Fibroblast of skin of right biceps (primary cell): ENCODE measurements at places on chromosomes 11 and 22.

DNA sequence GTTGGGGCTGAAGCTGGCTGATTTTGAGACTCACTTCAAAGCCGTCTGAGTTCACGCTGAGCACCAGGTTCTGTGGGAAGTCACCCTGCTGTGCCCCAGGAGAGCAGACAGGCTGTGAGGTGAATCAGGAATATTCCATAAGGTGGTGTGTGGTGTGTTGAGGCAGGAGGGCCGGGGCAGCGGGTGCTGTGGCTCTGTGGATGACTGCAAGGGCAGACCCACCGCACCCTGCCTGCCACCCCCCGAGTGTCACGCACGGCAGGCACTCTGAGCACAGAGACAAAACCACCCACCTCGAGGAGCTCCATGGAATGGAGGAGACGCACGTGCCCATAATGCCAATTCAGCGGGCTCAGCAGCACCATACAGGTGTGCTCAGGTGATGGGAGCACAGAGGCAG, 147.8 kb downstream of the PKNOX2 start:
- no peak for DNase-seq

GRCh38 chr11:36619502-36619901, 21.5 kb upstream of the RAG2 start:
- DNase-seq = peak; percentile 2

DNA sequence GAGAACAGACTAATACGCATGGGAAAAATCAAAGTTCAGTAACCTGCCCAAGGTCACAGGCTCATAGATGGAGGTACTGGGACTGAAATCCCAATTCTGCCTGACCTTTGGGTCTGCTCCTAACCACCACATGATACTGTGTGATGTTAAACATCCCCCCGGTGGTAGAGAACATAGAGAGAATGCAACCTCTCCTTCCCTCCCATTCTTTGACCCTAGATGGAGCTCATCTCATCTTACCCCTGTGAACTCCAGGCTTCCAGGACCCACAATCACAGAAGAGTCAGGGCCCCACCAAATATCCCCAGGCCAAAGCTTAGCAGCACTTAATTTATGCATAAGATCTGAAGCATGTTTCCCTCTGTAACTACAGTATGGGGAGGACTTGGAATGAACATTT, 198.5 kb downstream of the MYO18B start:
- no peak for DNase-seq

DNA sequence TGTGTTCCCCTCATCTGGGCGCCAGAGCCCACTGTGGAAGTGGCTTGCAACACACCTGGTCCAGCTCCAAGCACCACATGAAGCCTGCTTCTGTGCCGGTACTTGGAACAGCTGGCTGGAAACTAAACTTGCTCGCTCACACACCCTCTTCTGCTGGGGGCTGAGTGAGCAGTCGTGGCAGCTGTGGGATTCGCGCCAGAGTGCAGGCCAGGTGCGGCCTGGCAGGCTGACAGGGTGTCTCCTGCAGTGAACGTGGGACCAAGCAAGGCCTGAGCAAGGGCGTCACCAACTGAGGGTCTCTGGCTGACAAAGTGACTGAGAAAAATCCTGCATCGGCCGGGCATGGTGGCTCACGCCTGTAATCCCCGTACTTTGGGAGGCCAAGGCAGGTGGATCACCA, 15.2 kb downstream of the SMC1B start:
- DNase-seq = no peak

GRCh38 chr11:118921929-118922744, 3.6 kb downstream of the BCL9L start:
- DNase-seq = peak; percentile 76

DNA sequence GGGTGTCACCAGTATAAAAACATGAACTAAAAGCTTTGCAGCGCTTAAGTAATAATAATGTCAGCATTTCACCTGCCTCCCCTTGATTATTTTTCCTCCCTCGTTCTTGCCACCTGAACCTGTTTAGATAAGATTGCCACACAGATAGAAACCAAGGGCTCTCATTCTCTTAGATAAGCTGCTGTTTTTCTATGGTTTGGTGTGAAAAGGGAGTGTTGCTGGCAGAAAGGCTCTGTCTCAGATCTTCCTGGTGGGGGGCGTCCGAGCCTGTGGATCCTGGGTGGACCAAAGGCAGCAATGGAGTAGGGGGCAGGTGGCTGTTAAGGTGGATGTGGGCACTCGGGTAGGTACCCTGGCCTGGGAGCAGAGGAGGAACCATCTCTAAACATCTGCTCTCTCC, 147.5 kb downstream of the ST3GAL4 start:
- DNase-seq = no peak

- DNase-seq = no peak
Observed at GRCh38 chr11:57615308-57615707, 17.8 kb downstream of the SERPING1 start.

DNA sequence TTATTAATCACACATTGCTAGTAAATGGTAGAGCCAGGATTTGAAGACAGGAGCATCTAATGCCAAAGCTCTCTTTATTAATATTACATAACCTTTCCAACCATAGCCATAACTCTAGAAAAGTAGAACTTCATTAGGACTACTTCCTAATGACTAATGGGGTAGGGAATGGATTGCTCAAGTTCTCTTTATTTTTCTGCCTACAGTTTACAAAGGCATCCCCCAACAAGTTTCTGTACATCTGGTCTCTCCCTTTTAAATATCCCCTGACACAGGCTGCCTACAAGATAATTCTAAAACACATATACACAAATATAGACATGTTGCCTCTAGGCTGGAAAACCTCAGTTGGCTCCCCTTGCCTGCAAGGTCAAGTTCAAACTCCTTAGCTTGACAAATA, 534.9 kb downstream of the SOX6 start:
- DNase-seq = no peak

DNA sequence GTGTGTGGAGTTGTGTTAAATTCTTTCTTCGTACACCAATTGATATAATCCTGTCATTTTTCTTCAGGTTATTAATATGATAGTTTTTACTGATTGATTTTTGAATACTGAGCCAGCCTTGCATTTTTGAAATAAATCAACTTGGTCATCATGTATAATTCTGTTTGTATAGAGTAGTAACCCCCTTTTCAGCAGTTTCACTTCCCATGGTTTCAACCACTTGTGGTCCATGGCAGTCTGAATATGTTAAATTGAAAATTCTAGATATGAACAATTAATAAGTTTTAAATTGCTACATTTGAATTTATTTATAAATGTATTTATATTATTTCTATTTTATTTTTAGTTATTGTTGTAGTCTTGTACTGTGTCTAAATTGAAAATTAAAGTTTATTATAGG, 32.6 kb downstream of the MS4A6A start:
- no peak for DNase-seq

DNA sequence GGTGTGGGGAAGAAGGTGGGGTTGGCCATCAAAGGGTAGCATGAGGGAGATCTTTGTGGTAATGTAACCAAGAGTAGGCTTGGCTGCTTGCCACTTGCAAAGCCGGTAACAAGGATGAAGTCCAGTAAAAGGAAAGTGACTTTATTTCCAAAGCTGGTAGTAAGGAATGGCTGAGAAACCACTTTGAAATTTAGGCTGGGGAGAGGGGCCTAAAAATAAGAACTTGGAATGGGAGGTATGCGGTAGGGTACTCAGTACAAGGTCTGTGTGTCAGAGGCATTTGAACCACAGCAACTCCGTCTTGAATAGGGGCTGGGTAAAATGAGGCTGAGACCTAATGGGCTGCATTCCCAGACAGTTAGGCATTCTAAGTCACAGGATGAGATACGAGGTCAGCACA, 216.0 kb upstream of the ISX start:
- DNase-seq = peak; percentile 91

- DNase-seq = no peak
Observed at GRCh38 chr11:575313-575995, 816 bp upstream of the PHRF1 start.

DNA sequence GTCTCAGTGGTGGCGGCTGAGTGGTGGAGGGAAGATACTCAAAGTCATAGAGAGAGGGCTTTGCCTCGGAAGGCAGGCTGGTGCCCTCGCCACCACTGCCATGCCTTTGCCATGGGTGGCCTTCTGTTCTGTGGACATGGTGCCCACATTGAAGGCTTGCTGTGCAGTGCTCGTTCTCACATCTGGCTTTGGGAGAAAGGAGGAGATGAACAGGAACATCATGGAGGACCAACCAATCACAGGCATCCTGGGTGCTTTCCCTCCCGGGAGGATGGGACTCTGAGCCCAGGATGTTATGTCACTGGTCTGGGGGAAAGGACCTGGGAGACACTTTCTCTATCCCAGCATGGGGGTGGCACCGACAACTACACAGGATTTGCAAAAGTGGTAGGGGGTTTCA, 82.3 kb upstream of the NARS2 start:
- no peak for DNase-seq

DNA sequence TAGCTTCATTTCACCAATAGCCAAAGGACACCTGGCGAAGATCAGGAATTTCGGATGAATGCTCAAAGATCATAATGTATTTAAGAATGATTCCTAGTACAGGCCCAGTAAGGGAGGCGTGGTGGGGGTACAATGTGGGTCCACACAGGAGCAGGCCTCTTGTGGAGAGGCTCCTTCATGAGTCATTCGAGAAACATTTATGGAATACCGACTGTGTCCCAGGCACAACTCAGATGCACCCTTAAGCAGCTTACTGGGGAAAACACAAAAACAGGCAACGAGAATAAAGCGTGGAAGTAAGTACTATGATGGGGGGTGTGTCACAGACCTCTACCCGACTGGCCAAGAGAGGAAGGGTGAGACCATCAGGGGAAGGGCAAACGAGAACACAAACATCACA, 44.5 kb downstream of the SMCO4 start:
- DNase-seq = peak; percentile 64

DNA sequence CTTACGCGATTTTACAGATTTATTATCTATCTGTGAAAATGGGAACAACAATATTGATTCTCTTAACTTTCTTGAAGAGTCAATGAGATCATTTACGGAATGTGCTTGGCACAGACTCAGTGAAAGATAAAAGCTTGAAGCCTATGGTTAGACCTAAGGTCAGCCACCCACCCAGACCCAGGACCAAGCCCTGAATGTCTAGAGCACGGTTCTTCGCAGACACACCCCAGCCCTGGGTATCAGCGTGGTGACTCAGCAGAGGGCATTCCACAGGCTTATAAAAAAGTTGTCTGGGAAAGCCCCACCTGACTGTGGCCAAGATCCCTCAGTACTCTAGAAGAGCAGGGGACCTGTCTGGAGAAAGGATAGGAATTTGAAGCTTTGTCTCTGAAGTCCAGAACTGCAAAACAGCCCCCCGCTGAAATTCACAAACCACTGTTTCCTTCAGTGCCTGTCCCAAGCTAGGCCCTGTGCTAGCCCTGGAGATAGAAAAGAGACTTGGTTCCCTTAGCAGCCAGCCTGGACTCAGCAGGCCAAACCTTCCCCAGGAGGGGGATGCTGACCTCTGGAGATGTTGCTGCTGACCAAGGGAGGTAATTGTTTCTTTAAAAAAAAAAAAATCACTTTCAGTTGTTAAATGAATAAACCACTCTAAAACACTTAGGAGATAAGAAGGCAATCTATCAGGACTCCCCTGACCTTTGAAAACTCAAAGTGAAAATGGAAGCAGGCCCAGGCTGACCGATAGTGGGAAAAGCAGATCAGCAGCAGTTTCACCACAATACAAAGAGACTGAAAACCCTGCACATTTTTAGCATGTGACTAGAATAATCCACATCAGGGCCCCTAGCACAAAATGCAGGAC, 114.0 kb downstream of the ABTB2 start:
- DNase-seq = peak; percentile 55

GRCh38 chr11:86261328-86261727, 16.8 kb downstream of the EED start:
- no peak for DNase-seq

DNA sequence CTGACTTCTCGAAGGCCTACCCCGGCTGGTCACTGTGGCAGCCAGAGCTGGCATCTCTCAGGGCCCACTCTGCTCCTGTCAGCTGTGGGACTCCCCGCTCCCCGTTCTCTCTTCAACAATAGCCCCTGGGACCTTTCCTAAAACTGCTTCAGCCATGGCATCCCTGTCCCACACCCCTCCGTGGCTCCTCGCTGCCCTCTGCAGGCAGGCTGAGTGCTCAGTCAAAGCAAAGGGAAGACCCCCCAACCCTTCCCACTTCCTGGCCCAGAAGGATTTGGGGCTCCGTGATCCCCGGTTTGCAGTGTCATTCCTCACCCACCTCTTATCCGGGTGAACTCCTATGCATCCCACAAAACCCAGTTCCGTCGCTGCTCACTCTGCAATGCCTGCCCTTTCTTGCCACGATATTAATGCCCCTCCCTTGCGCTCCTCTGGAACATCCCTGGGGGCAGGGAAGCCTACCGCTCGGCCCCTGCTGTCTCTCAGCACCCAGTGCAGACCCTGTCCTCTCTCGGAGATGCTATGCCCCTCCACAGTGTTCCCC, 1.6 kb upstream of the TH start:
- no peak for DNase-seq

GRCh38 chr11:38448284-38448683, 1850.2 kb upstream of the RAG2 start:
- peak; percentile 16 for DNase-seq

DNA sequence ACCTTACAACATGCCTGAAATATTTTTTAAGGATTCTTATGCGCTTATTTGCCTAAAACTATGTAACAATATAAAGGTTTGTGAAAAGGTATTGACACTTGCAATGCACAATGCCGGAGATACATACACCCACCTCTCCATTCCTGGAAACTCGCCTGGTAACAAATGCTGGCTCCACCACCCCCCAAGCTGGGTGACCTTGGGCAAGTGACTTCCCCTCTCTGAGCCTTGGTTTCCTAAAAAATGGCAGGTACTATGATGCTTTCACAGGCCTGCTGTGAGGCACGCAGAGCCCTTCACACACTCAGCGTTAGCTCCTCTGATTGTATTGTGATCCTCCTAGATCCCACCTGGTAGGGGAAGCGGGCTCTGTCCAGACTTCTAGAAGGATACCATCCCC, 2.3 kb downstream of the GAL3ST1 start:
- no peak for DNase-seq

GRCh38 chr11:73916435-73916834, 34.4 kb upstream of the DNAJB13 start:
- DNase-seq = no peak

GRCh38 chr11:28673691-28674432, 565.7 kb downstream of the METTL15 start:
- DNase-seq = peak; percentile 79

DNA sequence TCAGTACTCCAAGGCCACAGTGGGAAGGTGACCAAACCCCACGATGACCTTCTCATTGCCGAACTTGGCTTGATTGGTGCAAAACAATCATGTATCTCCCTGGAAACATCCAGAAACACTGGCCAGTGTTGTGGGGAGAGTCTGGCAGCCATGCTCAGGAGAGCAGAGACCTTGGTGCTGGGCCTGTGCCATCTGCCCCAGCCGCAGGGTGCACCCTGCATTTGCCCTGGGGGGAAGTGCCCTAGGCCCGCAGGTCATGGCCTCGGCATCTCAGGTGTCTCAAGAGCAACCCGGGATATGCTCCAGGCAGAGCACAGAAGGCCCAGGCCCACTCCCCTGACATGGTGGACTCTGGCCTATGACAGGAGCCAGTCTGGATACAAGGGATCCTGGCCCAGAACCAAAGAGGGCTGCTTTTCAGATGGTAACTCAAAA, 23.7 kb downstream of the ARVCF start:
- no peak for DNase-seq

- DNase-seq = no peak
Observed at GRCh38 chr11:35276396-35277145, 137.6 kb downstream of the CD44 start.

GRCh38 chr11:45333001-45333971, 47.1 kb upstream of the SYT13 start:
- peak; percentile 76 for DNase-seq
